ENCODE measurements at places on chromosomes 12 and 14.

- no peak for DNase-seq
Measured at GRCh38 chr12:843609-844008, 91.2 kb downstream of the WNK1 start.

- no peak for DNase-seq
Measured at GRCh38 chr12:81705586-81705985, 53.6 kb downstream of the PPFIA2 start.

- no peak for DNase-seq
Measured at GRCh38 chr12:121651320-121651719, 18.1 kb downstream of the MORN3 start.

DNA sequence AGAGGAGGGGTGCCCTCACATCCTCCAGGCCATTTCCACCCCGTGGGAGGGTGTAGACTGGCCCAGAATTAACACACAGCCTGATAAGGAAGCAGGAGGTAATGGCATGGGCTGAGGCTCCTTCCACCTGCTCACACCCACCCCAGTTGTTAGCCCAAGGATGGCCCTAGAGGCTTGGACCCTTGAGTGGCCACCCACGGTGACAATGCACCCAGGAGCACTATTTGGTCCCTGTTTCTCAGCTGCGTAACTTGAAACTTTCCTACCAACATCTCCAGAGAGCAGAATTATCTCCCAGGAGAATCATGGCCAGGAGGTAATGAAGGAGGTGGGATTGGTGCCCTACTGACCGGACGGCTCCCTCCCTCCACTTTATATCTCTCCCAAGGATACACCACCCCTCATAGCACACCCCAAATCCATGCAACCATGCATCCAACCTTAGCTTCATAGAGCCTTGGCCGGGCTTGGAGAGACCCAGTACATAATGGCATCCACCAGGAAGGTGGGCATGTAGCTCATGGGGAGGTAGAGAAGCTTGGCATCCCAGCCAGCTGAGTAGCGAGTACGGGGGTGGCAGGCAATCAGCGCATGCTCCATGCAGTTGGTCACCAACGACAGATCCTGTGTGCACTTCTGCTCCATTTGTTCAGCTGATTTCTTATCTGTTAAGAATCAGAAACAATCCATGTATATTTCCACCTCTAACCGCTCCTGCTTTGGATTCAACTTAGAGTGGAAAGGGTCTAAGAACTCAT lies 5.6 kb downstream of the RDH16 start:
- DNase-seq: no peak

DNA sequence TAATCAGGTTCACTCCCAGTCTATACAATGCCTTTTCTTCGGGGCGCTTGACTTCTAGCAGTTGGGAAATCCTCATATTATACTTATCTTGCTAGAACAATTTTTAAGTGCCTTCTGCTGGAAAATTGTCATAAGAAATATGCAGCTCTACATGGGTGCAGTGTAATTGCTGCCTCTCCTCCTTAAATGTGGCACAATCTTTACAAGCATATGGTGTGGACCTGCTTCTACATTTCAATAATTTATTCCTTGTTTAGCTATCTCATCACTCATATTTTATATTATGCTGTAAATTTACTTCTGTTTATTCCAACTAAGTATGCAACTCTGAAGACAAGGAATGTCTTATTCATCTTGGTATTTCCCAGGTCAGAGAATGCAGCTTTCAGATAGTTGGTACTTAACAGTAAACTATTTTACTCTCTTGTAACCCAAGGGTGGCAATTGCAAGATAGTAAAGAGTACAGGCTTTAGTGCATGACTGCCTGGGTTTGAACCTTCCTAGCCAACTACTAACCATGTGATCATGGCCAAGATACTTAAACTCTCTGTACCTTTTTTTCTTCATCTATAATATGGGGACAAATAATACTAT lies 43.6 kb upstream of the GAS2L3 start:
- no peak for DNase-seq

GRCh38 chr14:40623643-40624042 lies 983.0 kb upstream of the LRFN5 start:
- DNase-seq: no peak

DNA sequence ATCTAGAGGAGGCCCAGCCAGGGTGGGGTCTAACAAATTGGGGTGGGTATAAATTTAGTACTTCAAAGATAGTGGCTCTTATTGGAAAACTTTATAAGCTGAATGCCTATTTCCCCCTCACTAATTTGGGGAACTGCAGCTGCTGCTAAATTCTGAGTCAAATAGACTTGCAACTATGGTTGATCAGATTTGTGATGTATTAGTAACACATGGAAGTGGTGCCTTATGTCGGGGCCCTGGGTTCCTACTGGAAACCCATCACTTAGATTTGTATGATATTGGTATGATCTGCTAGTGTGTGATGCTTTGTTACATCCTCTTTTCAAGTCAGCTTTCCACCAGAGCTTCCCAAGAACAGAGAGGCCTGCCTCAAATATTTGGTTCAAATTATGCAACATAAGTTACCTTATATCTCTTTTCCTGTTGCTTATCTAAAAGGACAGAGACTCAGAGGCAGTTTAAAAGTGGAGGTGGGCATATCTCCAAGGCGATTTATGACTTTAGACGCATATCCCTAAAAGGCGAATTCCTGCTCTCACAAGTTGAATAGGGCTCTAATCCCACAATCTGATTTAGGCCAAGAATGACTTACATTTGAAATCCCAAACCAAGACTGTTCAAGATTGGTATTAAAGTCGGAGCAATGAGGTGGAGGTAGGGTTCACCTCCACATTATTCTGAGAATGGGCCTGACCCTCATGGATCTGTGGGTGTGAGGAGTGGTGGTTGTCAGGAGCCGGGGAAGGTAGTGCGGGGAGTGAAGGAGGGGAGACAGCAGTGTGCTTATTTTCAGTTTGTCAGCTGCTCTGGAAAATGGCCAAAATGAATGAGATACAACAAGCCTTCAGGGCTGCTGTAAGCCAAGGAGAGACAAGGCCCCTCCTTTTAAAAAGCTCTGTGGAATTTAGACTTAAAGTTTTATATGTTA lies 425.8 kb downstream of the RAD51B start:
- DNase-seq: no peak

DNA sequence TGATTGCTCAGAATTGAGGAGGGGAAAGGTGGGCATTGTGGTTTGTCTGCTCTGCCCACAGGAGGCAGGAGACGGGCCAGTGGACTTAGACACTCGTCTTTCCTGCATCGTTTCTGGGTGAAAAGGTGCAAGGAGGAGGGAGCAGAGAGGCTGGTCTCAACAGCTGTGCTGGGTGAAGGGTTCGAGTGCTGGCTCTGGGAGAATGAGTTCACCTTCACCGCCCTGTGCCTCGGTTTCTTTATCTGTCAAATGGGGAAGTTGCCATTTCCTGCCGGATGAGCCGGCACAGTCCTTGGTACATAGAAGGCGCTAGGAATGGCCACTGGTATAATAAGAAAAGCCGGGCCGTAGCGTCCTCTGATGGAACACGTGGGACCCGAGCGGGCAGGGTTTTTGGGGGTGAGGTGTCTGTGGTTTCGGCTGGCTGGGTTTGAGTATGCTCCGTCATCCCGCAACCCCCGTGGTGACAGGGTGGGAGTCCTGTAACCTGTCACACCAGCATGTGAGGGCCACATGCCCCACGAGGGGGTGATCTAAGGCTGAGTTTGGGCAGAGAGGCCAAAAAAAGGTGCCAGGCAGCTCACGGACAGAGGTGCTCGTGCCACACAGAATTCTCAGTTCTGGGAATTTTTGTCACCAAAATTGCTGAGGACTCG lies 7.3 kb downstream of the BCL7A start:
- peak; percentile 79 for DNase-seq

DNA sequence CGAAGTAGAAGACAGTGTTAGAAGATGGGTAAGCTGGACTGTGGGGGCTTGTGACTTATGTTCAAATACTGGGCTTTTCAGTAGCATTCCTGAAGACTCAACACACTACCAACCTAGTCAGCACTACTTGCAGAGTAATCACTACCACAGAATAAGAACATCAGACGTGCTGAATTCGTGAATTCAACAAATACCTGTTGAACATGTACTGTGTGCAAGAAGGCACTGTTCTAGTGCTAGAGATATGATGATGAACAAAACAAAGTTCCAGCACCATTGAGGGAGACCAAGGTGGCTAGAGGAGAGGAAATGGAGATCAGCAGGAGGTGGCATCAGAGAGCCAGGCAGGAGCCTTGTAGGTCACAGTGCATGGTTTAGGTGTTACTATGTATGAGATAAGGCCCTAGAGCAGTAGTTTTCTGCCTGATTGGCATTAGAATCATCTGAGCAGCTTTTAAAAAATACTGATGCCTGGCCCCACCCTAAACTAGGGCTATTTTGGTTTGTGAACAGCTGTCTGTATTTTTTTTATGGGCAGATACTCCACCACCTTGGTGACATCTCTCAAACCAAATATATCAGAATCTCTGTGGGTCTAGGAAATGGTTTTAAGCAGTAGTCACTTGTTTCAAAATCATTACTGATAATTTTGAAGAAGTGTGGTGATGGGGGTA lies 26.8 kb downstream of the FERMT2 start:
- DNase-seq: no peak

GRCh38 chr12:101327051-101327450 lies 47.1 kb downstream of the UTP20 start:
- DNase-seq: no peak

DNA sequence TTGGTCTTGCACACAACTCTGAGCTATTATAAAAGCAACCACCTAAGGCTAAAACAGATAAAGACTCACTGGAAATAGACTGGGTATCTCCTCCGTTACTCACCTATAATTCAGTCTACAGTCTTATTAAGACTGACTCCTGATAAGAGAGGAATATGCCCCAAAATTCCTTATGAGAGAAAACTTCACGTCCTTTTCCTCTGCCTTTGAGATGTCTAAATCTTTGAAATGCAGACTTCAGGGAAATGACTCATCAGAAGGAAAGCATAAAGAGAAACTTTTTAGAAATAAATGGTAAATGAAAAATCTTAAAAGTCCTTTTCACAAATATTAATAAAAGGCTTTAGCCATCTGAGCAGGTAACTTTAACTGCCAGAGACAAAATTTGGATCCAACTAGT lies 187.5 kb upstream of the RTL1 start:
- no peak for DNase-seq

DNA sequence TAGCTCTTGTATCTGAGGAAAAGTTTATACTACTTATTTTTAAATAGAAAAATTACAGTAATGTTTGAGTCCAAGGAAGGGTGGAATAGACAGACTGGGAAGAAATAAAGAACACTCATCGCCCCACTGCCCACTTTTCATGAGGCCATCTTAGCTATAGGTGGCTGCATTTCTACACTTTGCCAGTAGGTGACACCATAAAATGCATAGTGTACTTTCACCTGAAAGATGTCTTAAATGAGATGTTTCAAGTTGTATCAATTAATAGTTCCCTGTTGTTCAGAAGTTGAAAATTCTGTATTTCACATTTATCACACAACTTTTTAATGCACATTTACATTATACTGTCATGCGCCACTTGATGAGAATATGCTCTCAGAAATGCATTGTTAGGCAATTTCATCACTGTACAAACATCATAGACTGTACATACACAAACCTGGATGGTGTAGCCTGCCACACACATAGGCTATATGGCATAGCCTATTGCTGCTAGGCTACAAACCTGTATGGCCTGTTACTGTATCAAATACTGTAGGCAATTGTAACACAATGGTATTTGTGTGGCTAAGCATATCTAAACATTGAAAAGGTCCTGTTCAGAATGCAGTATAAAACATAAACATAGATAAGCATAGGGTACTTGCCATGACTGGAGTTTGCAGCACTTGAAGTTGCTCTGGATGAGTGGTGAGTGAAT lies 27.6 kb downstream of the PMCH start:
- DNase-seq: no peak

- DNase-seq: no peak
Measured at GRCh38 chr14:53032161-53032803, 81.4 kb upstream of the FERMT2 start.
